ENCODE measurements at places on chromosomes 11 and 22.

GRCh38 chr11:65181569-65182257 is at the start of gene CAPN1:
Gene CAPN1, plus strand, starts transcription at chr11:65181928. Its CDS starts 774 bp downstream, at chr11:65182702.
- peak; percentile 45 for DNase-seq

- no peak for DNase-seq
Measured at GRCh38 chr22:17237038-17237668, 17.9 kb upstream of the ADA2 start.

GRCh38 chr11:86160541-86161149 is 83.9 kb upstream of the EED start:
- DNase-seq, result no peak

DNA sequence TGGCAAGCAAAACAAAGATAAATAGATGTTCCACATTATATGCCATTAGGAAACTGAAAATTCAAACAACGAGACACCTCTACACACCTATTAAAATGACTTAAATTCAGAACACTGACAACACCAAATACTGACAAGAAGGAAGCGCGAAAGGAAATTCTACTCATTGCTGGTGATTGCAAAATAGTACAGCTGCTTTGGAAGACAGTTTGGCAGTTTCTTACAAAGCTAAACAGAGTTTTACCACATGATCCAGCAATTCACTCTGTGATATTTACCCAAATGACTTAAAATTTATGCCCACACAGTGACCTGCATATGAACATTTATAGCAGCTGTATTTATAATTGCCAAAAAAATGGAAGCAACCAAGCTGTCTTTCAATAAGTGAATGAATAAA is 232.6 kb downstream of the CASP12 start:
- peak; percentile 86 for DNase-seq

DNA sequence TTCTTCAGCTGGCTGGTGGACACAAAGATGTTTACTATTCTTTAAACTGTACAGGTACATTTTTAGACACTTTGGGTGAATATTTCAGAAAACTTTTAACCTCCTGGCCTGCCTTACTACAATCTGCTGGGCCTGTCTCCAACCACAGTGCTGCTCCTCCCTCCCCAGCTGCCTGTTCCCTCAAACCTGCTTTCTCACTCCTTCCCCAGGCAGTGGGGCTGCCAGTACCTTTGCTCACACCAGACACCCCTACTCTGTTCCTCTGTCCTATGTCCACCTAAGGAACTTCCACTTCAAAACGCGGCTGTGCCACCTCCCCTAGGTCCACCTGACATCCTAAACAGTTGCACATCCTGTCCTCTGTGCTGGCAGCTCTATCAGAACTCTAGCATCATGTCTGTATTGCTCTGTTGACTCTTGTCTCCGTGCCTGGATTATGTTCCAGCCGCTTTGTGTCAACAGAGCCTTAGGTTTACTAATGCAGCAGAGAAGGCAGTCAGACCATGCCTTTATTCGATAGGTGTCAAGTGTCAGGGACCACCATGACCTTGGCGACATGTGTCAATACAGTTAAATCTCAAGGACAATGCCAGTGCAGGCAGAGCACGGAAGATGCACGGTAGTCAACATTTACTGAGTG is 13.4 kb downstream of the ZP1 start:
- no peak for DNase-seq

- no peak for DNase-seq
Measured at GRCh38 chr11:14854057-14854456, 38.0 kb downstream of the CYP2R1 start.

GRCh38 chr11:17431139-17431538 is 42.7 kb upstream of the KCNJ11 start:
- DNase-seq, result no peak

GRCh38 chr22:49431551-49431950 is 396.1 kb downstream of the BRD1 start:
- DNase-seq, result peak; percentile 0

DNA sequence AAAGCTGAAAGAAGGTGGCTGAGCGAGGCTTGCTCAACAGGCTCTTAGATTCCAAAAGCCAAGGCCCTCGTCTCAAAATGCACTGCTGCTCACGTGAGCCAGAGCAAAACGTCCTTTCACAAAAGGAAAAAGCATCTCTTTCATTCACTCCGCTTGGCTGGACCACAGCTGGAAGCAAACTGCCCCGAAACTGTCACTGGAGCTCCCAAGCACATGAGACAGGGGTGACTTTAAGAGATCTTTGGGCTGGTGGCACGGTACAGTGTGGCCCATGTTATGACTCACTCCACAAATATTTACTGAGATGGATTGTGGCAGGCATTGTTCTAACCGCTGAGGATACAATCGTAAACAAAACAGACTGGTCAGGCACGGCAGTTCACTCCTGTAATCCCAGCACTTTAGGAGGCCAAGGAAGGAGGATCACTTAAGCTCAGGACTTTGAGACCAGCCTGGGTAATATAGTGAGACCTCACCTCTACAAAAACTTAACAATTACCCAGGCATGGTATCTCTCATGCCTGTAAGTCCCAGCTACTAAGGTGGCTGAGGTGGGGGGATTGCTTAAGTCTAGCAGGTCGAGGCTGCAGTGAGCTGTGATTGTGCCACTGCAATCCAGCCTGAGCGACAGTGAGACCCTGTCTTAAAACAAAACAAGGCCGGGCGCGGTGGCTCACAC is 3.6 kb downstream of the PLA2G6 start:
- DNase-seq, result no peak

- no peak for DNase-seq
Measured at GRCh38 chr11:47510209-47510608, 42.7 kb downstream of the CELF1 start.

DNA sequence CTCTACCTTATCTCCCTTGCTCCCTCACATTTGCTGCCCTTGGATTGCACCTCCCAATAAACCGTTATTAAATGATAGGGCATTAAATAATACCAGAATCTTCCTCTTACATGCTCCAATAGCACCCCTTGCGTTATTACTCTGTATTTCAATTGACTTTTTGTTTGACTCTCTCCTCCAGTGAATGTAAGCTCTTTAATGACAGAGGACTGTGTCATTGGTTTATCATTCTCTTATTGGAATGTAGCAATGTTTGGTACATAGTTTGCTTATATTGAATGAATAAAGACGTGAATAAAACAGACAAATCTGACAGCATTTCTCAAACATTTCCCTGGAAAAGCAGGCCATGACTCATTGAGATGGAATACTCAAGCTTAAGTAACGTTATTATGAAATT is 8.7 kb upstream of the MPEG1 start:
- DNase-seq, result no peak

- DNase-seq, result no peak
Measured at GRCh38 chr11:18785411-18785810, 6.2 kb downstream of the PTPN5 start.

DNA sequence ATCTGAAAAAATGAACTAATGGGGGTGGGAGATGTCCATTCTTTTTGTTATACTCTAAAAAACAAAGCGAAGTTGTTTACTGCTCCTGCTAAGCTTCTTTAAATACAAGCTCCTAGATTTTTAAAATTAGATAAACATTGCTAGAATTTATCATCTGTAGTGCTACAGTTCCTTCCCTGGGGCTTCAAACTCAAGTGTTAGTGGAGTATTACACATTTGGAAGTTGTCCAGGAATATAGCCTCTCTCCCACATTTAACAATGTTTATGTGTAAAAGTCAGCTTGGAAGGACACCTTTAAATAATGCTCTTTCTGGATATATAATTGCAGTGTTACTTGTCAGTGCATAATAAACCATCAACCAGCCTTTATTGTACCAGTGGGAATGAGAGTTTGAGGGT is 155.5 kb downstream of the SPON1 start:
- DNase-seq, result no peak

GRCh38 chr22:48052621-48052890 is 1290.1 kb downstream of the TBC1D22A start:
- no peak for DNase-seq

GRCh38 chr11:122115524-122116379 is at the start of gene BLID:
Gene BLID, minus strand, starts transcription at chr11:122116215. Its CDS starts 293 bp downstream, at chr11:122115922.
- no peak for DNase-seq

DNA sequence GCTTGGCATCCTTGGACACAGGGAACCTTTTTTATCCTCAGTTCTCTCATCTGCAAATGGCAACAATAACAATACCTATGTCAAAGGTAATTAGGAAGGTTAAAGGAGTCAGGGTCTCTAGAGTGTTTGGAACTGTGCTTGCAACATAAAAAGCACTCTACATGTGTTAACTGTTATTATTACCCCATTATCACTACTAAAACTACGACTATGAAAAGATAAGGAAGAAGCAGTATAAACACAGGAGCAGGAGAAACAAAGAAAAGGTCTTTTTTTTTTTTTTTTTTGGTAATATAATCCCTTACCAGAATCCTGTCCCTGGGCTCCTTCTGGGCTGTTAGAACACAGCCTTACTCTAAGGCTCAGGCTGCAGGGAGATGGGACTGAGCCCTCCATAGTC is 348.2 kb downstream of the CADM1 start:
- DNase-seq, result no peak

DNA sequence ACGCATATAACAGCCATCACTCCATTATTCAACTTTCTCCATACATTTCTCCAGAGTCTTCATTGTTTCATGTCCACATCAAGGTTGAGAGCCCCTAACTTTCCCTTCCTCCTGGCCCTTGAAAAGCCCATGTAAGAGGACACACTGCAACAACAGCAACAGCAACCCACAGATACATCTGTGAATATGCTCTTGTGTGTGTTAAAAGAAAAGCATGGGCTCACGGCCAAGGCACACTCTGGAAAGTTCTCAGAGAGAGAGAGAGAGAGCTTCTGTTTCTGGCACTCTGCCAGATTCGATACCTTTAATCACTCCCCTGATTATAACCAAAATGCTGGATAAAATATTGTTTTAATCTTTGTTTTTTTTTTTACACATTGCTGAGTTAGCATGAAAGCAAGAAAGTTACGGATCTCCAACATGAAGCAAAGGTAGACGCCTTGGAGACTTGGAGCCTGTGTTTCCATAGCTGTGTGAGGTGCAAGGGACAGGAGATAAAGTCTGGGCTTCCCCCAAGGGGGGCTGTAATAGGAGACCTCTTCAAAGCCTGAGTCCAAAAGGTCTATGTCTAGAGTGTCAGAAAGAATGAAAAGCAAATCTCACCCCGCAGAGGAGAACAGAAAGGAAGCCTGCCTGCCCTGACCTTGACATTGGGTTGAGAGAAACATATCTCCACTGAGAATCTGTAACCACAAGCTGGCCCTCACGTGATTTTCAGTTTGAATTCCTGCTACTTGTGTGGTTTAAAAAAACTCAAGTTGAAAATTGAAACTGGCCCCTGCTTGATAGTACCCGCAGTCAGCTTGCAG is 33.7 kb upstream of the MPPED1 start:
- no peak for DNase-seq

GRCh38 chr11:82776377-82776776 is 42.7 kb upstream of the FAM181B start:
- DNase-seq, result no peak

DNA sequence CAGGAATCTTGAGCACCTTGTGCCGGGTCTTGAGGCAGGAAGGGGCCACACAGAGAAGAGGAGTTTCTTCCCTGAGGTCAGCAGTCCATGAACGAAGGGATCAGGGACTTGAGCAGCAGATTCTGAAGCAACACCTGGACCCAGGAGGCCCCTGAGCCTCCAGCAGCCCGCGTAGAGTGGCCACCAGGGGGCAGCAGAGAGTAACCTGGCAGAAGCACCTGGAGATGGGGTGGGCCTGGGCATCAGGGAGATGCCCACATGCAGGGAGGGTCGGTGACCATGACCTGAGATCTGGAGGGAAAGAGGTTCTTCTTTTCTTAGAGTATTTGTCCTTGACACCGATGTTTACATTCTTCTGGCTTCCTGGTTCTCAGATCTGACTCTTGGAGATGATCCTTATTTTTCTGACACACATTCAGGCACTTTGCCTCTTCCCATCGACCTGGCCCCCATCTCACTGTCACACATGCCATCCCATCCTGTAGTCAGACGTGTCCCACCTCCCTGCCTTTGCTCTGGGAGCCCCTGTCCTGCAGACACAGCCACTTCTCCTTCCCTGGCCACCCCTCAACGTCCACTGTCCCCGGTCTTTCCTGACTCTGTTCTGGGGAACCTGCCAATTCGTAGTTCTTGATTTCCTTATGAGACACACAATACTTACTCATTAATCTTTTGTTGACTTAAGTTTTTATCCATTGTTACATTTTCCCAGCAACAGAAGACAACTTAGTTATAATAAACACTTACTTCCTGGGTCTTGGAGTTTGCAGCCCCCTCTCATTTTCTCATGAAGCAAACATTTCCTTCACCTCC is 66.5 kb downstream of the GGTLC2 start:
- DNase-seq, result no peak

DNA sequence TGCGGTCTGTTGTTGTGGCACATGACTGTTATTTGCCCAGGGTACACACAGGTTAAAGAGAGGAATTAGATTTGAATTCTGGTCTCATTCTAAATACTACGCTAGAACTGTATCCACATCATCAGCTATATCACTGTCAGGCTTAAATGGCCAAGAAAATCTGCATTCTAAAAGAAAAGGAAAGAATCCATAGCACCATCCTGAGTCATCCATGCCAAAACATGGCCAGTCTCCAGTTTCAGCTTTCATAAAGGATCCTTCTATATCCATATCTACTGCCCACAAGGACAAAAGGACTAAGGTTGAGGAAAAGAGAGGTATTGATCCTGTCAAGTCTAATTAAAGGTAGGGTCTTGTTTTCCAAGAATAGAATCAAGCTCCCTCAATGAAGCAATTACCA is 73.6 kb upstream of the GDPD4 start:
- DNase-seq, result no peak

GRCh38 chr11:69512790-69513189 is 31.3 kb downstream of the LINC01488 start:
- no peak for DNase-seq

- no peak for DNase-seq
Measured at GRCh38 chr11:72422414-72422813, 11.9 kb downstream of the CLPB start.

DNA sequence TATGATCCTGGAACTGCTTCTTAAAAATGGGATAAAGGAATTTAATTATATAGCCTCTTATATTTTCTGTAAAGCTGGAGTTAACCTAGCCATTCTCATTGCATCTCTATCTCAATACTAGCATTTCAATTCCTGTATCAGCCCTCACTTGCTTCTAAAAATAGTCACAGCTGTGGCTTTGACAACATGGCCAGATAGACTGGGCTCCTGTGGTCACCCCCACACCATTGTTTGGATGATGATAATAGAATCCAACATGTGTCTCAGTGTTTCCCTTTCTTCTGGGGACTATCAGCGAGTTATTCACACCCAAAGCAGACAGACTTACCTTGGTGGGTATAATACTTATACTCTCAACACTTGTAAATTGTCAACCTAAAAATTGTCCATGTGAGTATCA is 6.9 kb downstream of the VWA5A start:
- no peak for DNase-seq
